ENCODE measurements at places on chromosomes 4 and X.

- peak; percentile 13 for DNase-seq
Observed at GRCh38 chrX:53729751-53730150, 43.2 kb upstream of the HUWE1 start.

- peak; percentile 2 for DNase-seq
Observed at GRCh38 chrX:23434356-23434884, 99.8 kb downstream of the PTCHD1 start.

DNA sequence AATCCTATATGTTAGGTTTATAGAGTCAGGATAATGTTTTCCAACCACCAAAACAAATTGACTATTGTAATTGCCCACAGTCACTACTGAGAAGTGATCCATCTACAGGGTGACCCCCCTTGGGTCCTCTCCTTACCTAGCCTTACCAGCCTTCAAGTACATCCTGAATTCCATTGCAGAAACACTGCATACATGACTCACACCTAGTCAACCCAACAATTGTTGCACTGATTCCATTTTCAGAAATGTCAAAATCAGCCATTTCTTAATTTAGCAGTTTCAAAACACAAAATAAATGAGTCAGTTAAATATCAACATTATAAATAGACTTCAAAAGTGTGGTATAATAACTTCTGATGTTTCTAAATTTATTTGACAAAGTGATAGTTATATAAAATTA is 106.3 kb upstream of the TNIP3 start:
- DNase-seq = no peak

- peak; percentile 38 for DNase-seq
Observed at GRCh38 chrX:132622130-132622529, 133.3 kb upstream of the MBNL3 start.

GRCh38 chr4:116603096-116603495 is 482.3 kb downstream of the TRAM1L1 start:
- DNase-seq = no peak
